ENCODE measurements at places on chromosomes 16 and 17.
A peak's percentile ranks its signal among the peaks of the same experiment; 100 is the strongest.

DNA sequence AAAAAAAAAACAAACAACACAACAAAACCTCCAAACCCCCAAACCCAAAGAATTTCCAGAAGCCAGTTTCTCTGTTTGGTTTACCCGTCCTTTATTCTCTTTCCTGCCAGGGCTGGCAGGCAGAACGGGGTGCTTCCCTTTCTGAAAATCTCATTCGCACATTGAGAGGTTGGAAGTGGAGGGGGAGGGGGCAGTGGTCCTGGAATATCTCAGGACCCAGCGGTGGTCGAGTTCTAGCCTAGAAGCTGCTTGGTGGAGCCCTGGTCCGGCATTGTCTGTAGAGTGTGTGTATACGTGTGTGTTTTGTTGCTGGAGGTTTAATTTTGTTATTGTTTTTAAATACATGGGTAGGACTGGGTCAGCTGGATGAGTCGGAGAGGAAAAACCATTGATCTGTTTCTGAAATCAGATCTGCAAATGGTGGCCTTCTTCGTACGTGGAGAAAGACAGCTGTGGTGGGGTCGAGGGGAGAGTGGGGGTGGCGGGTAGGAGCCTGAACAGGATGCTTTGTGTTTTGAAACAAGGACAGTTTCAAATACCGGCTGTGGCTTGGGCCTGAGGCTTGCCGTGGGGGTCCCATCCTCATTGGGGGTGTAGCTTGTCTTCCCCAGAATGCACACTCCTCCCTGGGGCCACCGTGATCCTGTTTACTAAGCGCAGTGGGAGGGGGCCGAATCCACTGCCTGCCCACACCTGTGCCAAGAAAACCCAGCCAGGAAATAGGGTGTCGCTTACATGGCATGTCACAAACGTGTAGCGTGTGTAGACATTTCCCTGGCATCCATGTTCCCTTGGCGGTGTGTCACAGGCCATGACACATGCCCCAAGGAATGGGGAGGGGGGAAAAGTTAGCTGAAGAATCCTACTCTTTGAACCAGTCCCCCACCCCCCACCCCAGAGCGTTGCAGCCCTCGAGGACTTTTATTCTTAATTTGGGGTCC, 1.6 kb downstream of the CMIP start:
- peak; percentile 74 for DNase-seq

GRCh38 chr17:43860077-43860725, 13.2 kb downstream of the CD300LG start:
- no peak for DNase-seq

DNA sequence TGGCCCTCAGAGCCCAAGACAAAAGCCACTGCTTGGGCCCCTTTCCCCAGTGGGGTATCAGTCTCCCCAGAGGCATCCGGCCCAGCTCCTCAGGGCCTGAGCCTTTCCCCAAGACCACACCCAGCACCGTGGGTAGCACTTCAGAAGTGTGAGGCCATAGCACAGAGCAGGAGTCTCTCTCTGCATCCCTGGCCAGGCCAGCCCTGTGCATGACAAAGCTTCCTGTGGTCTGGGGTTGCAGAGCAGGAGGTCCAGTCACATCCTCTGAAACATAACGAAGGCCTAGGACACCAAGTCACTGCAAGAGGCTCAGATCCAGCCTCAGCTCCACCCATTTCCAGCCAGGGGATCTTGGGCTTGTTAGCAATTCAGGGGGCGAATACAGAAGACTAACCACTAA, 56.8 kb upstream of the ZNF423 start:
- no peak for DNase-seq

- DNase-seq = no peak
Measured at GRCh38 chr16:79607587-79607986, 7.0 kb upstream of the MAF start.

DNA sequence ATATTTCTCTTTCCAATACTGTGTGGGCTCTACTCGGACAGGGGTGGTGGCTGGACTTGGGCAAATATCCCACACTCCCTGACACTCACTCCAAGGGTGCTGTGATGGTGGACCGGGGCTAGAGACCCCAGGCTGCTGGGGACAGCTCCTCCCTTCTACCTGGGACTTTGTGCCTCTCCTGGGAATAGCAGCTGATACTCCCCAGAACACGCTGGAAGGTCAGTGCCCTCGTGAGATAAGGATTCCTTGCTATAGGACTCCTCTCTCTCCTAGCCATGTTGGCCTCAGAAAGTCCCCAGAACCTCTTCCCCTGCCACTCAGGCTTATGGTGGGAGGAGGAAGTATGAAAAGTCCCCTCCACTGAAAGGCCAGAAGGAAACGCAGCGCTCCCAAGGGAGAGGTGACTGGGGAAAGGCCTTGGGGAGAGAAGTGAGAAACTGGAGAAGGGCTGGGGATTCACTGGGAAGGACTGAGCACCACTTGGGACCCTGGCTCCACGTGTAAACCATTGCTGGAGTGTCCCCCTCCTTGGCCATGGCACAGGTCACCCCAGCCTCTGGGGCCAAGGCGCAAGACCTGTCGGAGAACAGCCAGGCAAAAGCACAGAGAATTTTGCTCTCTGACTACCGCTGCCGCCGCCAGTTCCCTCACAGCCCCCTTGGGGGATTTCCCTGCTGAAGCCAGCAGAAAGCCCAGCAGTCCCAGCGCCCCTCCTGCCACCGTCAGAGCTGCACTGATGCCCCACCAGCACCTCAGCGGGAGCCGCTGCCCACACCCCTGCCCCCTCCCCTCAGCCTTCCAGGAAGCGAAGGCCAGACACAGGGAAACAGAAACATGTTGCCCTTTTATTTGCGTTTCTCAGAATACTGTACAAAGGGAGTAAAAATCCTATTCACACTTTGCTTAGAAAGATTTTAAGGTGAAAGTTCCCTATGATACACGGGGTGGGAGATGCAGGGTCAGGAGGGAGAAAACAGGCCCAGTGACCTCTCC, 2.1 kb upstream of the GSDMB start:
- no peak for DNase-seq
